ENCODE measurements at places on chromosomes 6 and 20. TPM values are rescaled to one million over a fixed set of nuclear protein-coding genes. Genes with fewer than 3 reads are reported as not detected.

- no peak for DNase-seq
Observed at GRCh38 chr6:130775411-130776012, 51.7 kb upstream of the SMLR1 start.

DNA sequence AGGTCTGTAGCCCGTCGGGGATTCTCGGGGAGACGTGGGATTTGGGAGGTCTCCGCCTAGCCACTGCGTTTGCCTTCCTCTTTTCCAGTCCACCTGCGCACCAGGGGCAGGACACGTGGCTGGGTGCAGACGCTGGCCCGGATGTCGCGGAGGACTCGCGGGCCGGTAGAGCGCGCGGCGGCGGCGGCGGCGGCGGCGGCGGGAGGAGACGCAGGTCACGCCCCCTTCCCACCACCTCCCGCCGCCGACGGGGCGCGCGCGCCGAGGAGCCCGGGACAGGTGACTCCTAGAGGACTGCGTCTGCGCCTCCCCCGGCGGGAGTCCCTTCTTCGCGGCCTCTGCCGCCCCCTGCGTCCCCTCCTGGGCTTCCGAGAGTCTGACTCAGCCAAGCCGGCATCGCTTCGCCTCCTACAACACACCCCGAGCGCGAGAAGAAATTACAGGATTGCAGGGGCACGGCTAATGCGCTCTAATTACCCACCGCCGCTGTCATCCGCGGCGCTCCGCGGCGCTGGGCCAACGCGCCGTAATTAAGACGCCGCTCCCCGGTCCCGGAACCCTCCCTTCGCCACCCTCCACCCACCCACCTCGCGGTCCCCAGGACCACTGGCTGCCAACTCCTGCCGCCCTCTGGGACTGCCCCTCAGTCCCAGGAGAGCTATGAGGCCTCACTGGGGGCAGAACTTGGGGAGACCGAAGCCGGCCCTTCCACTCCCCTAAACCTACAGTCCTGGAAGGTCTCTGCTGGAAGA is 124.5 kb downstream of the MRPL14 start:
- no peak for DNase-seq

The GSTA5 gene
- not detected for total RNA-seq

The TNF gene
- total RNA-seq = not detected

- DNase-seq = no peak
Observed at GRCh38 chr6:3432416-3432815, 24.4 kb downstream of the SLC22A23 start.

The SLC22A3 gene
- 17.4 TPM for total RNA-seq

- DNase-seq = no peak
Observed at GRCh38 chr6:122337645-122338044, 61.8 kb upstream of the HSF2 start.

- no peak for DNase-seq
Observed at GRCh38 chr6:144321839-144322591, 36.9 kb downstream of the UTRN start.

- no peak for DNase-seq
Observed at GRCh38 chr20:5492937-5493336, 176.2 kb upstream of the PROKR2 start.

The OARD1 gene
- total RNA-seq = 15.8 TPM

The HLA-DQA2 gene
- 3.2 TPM for total RNA-seq

The FRK gene
- 0.57 TPM for total RNA-seq

The SASH1 gene
- total RNA-seq = 57.8 TPM
